ENCODE measurements at places on chromosomes 1 and 21. TPM values are rescaled to one million over a fixed set of nuclear protein-coding genes. Genes with fewer than 3 reads are reported as not detected.

The LGR6 gene
- 0.56 TPM for total RNA-seq

DNA sequence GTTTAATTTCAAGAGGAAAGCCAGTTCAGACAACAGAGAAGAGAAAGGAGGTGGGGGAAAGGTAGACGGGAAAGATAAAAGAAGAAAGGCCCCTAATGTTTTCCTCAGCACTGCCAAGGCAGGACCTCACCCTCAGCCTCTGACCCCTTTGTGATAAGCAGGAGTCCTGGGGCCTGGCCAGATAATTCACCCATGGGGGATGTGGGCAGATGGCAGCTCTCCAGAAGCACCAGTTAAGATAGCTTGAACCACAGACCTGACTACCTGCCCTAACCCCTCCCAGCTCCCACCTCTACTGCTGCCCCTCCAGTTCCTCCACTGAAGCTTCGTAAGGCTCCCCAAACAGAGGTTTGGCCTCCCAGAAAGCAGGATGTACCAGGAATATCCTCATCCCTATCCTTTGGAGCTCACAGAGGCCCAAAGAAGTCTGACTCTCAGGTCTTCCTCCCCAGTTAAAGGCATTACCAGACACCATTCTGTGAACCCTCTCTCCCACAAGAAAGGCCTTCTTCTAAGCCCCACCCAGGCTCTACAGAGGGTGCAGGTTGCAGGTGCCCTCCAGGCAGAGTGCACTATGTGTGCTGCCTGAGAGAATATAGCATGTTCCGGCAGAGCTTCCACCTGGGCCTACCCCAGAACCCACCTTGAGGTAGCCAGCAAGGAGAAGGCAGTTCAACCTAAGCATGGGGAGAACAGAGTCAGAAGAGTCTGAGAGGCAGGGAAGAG is 9.2 kb upstream of the SNAPIN start:
- no peak for DNase-seq

GRCh38 chr1:230820568-230820967 is 47.8 kb downstream of the C1orf198 start:
- DNase-seq, result no peak

The DPH2 gene
- 38.9 TPM for total RNA-seq

DNA sequence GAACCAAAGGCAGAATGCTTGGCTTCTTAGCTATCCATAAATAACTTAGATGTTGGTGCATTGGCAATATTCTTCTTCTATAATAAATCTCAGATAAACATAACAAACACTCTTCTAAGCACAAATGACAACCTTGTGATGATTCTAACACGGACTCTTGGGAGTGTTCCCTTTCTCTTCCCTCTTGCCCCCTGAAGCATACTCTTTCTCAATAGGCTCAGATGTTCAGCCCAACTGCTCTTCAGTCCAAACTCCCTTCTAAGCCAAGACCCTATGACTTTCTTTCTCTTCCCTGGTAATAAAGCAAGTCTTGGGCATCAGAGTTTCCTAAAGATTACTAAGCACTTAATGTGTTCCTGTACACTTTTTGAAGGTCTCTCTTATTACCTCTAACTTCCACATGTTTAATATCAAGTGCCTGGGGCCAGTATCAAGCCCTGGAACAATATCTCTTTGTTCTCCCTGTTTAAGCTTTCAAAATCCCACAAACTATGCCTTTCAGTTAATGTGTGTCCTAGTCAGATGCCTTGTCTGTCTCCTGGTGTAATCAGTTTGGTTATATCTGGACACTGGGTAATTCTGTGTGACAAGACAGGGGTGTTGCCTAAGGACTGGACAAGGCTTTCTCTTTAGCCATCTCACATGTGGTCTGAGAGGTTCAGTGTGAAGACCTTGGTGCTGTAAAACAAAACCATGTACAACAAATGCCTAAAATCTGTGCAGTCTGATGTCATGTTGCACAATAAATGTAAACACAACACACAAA is 92.9 kb upstream of the IVNS1ABP start:
- no peak for DNase-seq

DNA sequence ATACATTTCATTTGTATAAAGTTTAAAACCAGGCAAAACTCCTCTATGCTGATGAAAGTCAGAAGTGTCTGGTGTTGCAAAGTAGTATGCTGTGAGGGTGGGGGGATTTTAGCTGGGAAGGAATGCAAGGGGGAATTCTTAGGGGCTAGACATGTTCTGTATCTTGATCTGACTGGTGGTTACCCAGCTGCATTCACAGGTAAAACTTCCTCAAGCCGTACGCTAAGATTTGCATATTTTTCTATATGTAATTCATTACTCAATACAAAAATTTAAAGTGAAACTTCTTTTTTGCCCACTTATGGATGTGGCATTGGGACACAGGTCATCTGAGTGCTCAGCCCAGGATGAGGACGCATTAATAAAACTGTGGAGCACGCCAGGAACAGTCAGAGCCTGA is 323.3 kb downstream of the PAPPA2 start:
- no peak for DNase-seq

DNA sequence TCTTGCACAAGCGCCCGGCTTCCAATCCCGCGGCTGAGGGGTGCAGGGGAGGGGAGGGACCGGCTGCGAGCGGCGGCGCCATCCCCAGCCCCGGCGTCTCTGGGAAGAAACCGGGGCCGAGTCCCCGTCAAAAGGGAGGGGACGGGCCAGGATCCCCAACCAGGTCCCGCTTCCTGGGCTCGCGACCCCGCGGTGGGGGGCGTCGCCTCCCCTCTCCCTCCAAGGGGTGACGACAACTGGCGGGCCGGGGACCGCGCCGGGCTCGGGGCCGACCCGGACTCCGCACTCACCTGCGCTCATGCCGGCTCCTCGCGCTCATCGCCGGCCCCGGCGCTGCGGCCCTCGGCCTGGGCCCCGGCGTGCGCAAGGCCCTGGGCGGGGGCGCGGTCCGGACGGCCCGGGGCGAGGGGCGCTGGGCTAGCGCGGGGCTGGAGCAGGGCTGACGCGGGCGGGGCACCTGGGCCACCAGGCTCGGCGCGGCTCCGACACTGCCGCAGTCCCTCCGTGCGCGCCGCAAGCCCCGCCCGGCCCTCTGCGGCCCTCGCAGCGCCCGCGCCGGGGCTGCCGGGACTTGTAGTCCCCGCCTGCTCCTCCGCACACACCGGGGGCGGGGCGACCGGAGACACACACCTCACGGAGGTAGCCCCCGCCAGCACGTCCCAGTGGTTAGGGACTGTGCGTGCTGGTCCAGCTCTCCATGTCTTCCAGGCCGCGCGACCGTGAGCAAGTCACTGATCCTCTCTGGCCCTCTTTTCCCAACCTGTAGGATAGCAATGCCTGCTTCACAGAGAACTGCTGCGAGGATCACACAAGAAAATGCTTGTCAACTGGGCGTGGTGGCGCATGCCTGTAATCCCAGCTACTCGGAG is at the start of gene ATP13A2:
TSS of gene ATP13A2 (minus strand) at position 490 of the 869 bp plus-strand sequence. CDS start at position 300, 190 bp downstream.
- DNase-seq, result peak; percentile 75

GRCh38 chr1:36516372-36517010 is 33.8 kb upstream of the CSF3R start:
- peak; percentile 73 for DNase-seq

The PADI1 gene
- 0.58 TPM for total RNA-seq

- DNase-seq, result no peak
These were observed 36.4 kb upstream of the PRELP start for GRCh38 chr1:203439131-203439730.

DNA sequence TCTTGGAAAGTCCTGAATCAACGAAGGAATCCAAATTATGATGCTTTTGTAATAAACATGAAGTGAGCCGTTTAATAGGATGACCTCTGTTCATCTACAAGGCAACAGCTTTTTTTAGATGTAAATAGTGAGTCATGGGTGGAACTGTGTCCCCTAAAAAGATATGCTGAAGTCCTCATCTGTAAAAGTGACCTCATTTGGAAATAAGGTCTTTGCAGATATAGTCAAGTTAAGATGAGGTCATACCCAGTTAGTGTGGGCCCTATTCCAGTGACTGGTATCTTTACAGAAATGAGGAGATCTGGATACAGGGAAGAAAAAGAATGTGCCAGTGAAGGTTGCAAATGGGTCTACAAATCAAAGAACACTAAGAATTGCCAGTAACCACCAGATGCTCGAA is 1287.3 kb upstream of the ADGRL4 start:
- DNase-seq, result no peak

The KLHDC8A gene
- total RNA-seq, result not detected

The PPM1J gene
- total RNA-seq, result 0.88 TPM

The AADACL4 gene
- total RNA-seq, result not detected

DNA sequence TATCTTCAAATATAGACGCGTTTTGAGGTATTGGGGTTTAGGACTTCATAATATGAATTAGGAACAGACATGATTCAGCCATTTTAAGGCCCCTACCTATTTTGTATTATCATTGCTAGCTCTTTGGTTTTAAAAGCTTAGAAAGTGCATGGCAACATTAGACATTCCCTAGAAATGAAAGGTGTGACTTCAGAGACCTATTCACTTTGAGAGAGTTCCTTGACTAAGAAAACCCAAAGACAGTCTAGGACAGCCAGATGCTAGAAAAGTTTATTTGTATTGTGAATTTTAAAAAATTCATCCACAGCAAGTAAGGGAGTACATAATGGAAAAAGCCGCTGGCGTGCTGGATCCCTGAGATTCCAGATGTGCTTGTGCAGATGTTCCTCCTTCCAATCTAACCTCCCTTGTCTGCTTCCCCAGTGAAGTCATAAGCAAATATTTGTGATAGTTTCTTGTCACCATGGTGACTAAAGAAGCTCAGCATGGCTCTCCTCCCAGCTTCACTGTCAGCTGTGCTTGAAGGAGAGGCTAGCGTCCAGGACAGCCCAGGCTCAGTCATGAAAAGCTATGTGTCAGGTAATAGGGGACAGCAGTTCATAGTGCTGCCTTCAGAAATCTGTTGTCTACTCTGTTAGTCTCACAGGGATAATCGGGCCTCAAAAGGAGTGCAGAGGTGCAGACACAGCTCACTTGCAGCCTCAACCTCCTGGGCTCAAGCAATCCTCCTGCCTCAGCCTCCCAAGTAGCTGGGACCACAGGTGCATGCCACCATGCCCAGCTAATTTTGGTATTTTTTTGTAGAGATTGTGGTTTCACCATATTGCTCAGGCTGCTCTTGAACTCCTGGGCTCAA is 34.8 kb downstream of the KPNA6 start:
- DNase-seq, result peak; percentile 12

The ARHGEF2 gene
- 555 TPM for total RNA-seq

GRCh38 chr1:59434336-59434735 is 137.4 kb downstream of the FGGY start:
- peak; percentile 20 for DNase-seq

The TLCD4 gene
- 1.9 TPM for total RNA-seq

The ZBTB8A gene
- 11.5 TPM for total RNA-seq

The SELP gene
- total RNA-seq, result not detected

The NR5A2 gene
- not detected for total RNA-seq

DNA sequence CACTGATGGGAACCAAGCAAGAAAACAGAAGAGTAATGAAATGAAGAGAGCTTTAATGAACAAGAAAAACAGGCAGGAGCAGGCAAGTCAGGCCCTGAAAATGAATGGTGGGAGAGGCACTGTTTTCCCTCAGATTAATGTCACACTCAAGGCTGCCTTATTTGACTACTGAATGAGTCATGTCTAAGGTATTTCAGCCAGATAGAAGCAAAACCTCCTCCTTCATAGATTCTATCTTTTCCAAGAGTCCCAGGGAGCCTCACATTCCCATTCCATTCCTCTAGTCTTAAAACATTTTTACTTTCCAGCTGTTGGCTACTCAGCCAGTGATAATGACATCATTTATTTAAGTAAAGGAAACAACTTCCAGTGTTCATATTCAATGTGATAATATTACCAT is 228.4 kb upstream of the NRIP1 start:
- peak; percentile 61 for DNase-seq

The SLC6A17 gene
- total RNA-seq, result not detected

The CALML6 gene
- total RNA-seq, result 1.7 TPM

DNA sequence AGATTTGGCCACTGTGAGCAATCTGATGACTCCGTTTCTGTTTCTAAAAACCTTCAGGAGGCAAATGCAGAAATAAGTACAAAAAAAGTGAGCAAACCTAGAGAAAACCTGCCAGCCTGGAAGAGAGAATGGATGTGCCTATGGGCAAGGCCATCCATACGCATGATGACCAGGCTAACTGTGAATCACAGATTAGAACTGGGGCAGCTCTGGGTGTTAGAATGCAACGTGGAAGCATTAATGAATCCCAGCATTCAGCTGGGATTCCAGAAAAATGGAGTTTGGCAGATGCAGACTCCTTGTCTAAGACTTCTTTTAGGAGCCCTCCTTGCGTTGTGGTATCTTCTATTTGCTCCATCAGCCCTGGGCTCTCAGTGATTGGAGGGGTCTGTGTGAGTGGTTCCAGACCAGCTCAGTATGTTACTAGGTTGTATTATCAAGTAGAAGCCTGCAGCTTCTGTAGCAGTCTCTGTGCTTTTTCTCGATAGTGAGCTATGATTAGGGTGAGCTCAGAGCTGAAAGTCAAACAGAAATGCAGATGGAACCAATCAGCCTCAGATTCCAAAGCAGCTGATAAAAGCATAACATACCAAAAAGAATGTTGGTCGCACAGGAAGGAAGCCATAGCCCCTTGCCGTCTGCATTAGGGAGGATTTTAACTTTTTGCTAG is 154.0 kb downstream of the PSMG1 start:
- DNase-seq, result no peak

DNA sequence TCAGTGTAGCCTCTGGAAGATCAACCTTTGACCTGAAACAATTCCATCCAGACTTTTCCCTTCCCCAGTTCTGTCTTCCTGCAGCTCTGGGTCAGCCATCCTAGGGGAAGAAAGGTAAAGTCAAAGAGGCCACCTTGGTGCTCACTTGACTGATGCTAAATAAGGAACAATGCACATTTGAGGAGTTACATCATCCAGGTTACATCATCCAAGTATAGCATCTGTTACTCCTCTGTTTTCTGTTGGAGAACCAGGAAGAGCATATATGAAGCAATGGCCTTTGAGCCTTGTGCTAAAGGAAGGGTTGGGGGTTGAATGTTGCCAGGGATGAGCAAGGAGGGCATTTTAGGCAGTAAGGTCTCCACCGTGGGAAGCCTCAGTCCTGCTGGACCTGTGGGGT is 3.1 kb upstream of the DSCAM start:
- DNase-seq, result peak; percentile 25

DNA sequence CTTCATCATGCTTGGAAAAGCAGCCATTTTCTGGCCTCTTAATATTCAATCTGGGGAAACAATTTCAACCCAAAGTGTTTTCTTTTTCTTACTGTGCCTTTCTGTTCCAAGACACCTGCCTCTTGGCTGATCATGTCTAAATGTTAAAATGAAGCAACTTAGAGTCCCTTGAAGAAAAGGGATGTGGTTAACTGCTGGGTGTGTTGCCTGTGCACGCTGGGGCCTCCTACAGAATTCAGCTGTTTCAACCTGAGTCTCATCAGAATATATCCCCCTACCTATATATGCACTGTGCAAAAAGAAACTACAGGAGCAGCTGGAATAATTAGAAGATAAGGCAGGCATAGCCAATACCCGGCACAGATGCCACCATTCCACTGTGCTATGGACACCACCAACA is 222.0 kb downstream of the OMA1 start:
- no peak for DNase-seq

GRCh38 chr1:92201973-92202372 is 15.7 kb upstream of the C1orf146 start:
- DNase-seq, result no peak

- DNase-seq, result no peak
These were observed 113.0 kb downstream of the PAPPA2 start for GRCh38 chr1:176575991-176576390.
